ENCODE measurements at places on chromosomes 6 and 20. TPM values are rescaled to one million over a fixed set of nuclear protein-coding genes. Genes with fewer than 3 reads are reported as not detected.

- no peak for DNase-seq
Observed at GRCh38 chr6:4405621-4406212, 270.3 kb upstream of the ECI2 start.

SNHG17 gene
- 8.5 TPM for total RNA-seq

GRCh38 chr6:9112544-9112943 is 677.2 kb upstream of the SLC35B3 start:
- DNase-seq = no peak

LY86 gene
- not detected for total RNA-seq

VPS52 gene
- 23.2 TPM for total RNA-seq

NOTCH4 gene
- total RNA-seq = 1.6 TPM

- no peak for DNase-seq
Observed at GRCh38 chr6:136771306-136771705, 21.0 kb downstream of the MAP3K5 start.

RAET1G gene
- 2.0 TPM for total RNA-seq

SDC4 gene
- 42.4 TPM for total RNA-seq
